ENCODE measurements at places on chromosomes 6 and 20.

DNA sequence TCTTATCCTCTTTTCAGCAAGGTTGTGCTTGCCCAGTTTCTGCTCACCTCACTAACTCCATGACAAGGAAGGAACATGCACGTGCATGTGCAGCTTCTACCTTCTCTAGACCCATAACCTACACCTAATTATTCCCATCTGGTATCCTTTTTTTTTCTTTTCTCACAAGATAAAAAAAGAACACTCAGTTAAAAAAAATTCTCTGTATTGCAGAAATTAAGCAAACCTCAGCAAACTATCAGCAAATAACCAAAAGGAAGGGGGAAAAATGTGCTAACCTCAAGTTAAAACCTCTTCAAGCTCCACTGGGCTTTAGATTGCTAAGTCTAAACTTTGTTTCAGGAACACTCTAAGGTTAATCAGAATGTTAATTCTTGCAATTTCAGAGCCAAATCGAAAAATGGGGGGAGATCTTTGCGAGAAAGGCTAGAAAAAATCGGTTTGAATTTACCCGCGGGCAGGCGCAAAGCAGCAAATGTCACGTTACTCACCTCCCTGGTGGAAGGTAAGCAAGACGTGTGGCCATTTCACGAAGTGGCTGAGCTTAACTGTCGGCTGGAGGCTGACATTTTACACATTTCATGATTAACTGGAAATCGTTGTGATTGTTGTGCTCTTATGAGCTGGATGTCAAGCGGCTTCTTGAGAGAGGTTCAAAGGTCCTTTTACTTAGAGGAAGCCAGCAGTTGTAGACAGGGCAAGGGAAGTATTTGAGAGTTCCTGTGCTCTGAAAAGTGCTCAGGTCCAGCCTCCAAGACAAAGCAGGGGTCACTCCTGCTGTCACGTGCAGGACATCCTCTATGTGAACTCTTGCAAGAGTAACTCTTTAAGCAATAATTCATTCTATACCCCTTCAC, 19.1 kb downstream of the TFAP2B start:
- no peak for DNase-seq

DNA sequence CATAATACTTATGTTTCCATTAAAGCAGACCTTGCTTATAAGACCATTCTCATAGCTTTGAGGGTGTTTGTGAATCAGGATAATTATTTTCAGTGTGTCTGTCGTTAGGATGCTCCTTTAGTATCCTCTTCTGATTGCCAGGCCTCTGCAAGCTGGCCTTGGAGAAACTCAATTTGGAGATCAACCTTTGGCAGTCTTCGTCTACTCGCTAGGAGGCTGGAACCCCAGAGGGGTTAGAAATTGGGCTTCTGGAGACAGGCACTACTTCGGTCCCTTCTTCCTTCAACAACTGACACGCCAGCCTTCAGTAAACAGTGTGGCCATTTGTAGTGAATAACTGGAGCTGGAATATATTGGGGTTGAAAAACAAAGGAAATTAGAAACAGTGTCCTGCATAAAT, 100.8 kb upstream of the CITED2 start:
- DNase-seq, result no peak

GRCh38 chr6:43990627-43991619, 136.3 kb downstream of the MRPL14 start:
- DNase-seq, result no peak

DNA sequence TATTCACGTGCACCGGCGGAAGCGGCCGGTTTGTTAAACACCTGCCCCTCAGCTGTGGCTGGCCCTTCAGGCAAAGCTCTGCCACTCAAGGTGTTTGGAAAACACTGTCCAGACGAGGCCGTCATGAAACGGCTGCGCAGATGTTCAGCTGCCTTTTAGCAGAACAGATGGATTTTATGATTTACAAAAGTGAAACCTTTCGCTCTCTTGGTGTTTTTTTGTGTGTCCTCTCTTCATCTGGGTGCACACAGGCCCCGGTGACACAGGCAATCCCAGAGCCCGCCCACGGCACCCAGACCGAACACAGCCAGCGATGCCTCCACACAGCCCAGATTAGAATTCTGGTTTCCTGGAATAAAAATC, 397.0 kb downstream of the SMOC2 start:
- DNase-seq, result no peak

- peak; percentile 43 for DNase-seq
Measured at GRCh38 chr20:32536851-32537656, 48.1 kb downstream of the NOL4L start.

- DNase-seq, result no peak
Measured at GRCh38 chr20:35719717-35720116, 20.5 kb downstream of the ROMO1 start.

GRCh38 chr6:157464653-157465535, 83.9 kb downstream of the ZDHHC14 start:
- DNase-seq, result no peak

DNA sequence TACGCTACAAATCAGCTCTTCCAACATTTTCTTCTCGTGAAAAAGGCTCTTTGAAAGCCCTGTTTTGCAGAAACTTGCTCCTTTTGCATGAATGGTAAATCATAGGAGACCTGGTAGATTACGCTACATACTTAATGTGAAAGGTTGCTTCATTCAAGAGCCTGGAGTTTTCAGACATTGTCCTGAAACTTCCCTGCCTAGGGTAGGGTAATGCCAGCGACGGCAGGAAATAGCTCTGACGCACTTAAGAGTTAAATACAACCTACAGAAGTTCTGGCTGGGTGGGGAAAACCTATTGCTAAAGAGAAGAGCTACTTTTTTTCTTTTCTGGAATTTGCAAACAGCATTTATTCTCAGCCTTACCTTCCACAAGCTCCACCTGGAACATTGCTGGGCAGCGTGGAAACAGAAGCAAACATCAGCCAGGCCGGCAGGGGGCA, 144.5 kb downstream of the LPA start:
- no peak for DNase-seq

Data from activated T-cell treated with anti-CD3 and anti-CD28 coated beads for 48 hours (primary cell).